ENCODE measurements at places on chromosomes 7 and 10. TPM values are rescaled to one million over a fixed set of nuclear protein-coding genes. Genes with fewer than 3 reads are reported as not detected.

Gene CPXM2
- polyA plus RNA-seq, result 0.78 TPM

Gene GHRHR
- 0.16 TPM for polyA plus RNA-seq

Gene CALN1
- polyA plus RNA-seq, result 0.01 TPM

Gene DNAAF5
- polyA plus RNA-seq, result 14.1 TPM

Gene C7orf33
- not detected for polyA plus RNA-seq

Gene MNX1
- not detected for polyA plus RNA-seq

Gene HOXA11
- 0.25 TPM for polyA plus RNA-seq

Gene SSC4D
- 1.3 TPM for polyA plus RNA-seq

Gene SGCE
- polyA plus RNA-seq, result 7.0 TPM

Gene ZNF775
- 2.6 TPM for polyA plus RNA-seq

Gene STRIP2
- polyA plus RNA-seq, result 42.6 TPM

GRCh38 chr7:48244864-48245271 is 73.6 kb downstream of the ABCA13 start:
- DNase-seq, result no peak

DNA sequence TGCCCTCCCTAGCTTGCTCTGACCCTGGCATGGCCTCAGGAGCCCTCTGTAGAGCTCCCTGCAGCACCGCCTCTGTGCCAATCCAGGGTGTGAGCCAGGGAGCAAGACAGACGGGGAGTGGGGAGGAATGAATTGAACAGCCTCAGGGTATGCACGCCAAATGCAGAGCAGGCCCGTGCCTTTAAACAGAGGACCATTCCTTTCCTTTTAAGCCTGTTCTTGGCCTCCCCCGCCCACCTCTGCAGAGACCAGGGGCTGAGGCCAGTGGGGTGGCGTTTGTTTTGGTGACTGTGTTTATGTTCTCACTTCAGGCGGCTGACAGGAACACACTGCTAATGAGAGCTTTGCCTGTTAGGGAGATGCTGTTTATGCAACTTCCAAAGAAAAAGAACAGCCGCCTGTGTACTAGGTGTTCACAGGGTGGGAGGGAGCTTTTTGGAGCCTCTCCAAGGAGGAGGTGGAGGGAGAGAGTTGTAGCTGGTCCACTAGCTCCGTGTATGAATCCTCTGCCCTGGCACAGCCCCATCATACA is 528.1 kb upstream of the DPP6 start:
- DNase-seq, result no peak

- DNase-seq, result peak; percentile 58
Measured at GRCh38 chr10:11197266-11197712, 179.6 kb downstream of the CELF2 start.

GRCh38 chr7:1290679-1291356 is 58.1 kb downstream of the UNCX start:
- peak; percentile 46 for DNase-seq

DNA sequence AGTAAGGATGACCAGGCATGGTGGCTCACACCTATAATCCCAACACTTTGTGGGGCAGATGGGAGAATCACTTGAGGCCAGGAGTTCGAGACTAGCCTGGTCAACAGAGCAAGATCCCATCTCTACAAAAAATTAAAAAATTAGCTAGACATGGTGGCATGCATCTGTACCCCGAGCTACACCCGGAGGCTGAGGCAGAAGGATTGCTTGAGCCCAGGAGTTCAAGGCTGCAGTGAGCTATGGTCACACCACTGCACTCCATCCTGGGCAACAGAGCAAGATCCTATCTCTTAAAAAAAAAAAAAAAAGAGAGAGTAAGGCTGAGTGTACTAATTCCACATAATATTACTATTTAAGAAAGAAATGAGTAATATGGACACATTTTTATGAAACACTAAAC is 3.8 kb downstream of the P4HA1 start:
- DNase-seq, result no peak

DNA sequence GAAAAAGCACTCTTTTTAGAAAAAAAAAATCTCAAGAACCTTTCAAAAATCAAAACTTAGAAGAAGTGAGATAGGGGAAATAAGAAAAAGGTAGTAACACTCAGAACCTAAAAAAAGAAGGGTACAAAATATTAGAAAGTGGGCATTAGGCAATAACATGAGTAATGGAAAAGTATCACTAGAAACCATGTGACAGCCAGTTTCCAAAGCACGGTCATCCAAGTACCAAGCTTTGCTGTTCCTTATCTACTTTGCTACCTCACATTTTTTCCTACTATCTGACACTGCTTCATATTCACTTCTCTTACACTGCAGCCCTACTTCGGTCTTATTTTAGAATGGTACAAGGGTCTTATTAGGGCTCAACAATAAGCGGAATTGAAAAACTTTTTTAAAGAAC is 30.3 kb downstream of the IMMP2L start:
- DNase-seq, result no peak

- peak; percentile 70 for DNase-seq
Measured at GRCh38 chr7:74467876-74468275, 14.2 kb downstream of the GTF2IRD1 start.

DNA sequence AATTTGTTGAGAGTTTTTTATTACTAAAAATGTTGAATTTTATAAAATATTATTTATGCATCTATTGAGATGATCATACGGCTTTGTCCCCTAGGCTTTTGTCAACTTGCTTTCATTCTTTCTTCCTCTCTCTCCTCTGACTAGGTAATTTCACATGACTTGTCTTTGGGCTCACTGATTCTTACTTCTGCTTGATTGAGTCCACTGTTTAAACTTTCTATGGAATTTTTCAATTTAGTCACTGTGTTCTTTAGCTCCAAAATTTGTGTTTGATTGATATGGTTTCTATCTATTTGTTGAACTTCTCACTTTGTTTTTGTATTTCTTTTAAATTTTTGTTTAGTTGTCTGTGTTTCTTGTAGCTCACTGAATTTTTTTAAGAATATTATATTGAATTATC is 65.9 kb upstream of the PTPRZ1 start:
- no peak for DNase-seq

DNA sequence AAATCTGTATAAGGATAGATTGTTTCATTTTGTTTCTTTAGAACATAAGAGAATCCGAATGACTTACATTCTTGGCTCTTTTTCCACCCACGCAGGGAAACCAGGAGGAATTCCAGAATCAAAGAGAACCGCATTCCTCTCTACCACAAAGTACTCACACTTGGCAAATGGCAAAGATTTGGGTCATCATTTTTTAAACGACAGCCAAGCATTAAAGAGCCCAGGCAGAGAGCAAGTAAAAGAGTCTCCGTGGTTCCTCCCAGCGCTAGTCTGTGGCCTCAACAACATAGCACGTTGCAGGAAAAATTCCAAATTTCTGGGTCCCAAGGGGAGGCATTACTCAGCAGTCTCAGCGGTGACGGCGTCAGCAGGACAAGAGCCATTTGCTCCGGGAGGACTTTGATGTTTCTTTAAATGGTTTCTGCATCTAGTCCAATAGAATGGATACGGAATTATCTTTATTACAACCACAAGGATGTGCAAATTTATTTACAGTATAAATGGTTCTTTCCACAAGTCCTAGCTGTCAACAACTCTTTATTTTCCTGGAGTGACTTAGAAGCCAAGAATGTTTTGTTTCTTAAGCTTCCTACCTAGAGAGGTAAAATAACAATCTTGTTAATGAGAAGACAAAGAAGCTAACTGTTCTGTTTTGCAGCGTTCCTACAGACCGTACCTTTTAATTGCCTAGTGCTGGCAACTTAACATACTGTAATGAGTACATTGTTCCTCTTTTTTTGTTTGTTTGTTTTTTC is 232.5 kb downstream of the SKIDA1 start:
- peak; percentile 64 for DNase-seq

- no peak for DNase-seq
Measured at GRCh38 chr7:117200132-117200531, 122.7 kb downstream of the WNT2 start.

DNA sequence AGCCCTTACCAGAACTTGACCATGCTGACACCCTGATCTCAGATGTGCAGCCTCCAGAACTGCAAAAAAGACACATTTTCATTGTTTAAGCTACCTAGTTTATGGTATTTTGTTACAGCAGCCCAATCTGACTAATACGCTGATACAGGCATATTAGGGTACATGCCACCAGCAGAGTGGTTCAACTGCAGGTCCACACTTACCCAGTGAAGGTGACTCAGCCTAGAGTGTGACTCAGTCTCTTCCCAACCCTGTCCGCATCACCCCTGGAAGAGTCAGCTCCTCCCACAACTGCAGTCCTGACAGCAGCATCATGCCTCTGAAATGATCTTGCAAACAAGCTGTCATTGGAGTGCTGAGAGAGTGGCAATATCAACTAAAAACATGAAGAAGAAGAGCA is 30.8 kb upstream of the GOT1 start:
- DNase-seq, result no peak

- no peak for DNase-seq
Measured at GRCh38 chr7:106167439-106168136, 55.5 kb upstream of the SYPL1 start.

DNA sequence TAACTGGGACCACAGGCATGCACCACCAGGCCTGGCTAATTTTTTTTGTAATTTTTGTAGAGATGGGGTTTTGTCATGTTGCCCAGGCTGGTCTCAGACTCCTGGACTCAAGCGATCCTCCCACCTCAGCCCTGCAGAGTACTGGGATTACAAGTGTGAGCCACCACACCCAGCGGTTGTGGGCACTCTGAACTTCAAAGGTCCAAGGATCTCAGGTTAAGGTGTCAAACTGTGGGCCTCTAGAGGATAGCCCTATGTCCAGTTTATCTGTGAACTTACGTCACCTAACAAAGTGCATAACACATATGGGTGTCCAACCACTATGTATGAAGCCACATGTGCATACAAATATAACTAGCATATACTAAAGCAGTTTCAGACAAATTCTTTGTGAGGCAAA is 3.2 kb upstream of the IL2RA start:
- DNase-seq, result no peak

DNA sequence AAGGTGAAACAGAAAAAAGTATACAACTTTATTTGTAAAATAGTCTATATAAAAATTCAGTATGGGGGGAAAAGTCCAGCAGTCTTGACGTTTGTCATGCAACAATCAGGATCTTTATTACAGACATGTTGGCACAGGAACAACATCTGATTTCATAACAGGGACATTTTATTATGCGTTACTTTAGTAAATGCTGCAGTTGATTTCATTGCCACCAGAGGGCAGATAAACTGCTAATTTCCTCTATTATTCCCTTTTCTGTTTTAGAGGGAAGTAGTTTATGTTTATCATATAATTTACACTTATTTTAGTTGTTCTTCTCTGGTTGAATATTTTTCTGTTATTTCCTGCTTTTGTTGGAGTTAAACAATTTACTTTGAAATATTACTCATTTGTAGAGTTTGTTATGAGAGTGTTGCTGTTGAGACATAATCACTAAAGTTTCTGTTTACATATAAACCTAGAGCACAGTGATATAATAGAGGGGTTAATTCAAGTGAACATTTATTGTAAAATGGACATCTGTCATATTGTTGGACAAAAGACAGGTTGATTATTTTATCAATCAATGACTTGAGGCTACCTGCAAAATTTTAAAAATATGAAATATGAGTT is 3.3 kb downstream of the PLXDC2 start:
- no peak for DNase-seq

DNA sequence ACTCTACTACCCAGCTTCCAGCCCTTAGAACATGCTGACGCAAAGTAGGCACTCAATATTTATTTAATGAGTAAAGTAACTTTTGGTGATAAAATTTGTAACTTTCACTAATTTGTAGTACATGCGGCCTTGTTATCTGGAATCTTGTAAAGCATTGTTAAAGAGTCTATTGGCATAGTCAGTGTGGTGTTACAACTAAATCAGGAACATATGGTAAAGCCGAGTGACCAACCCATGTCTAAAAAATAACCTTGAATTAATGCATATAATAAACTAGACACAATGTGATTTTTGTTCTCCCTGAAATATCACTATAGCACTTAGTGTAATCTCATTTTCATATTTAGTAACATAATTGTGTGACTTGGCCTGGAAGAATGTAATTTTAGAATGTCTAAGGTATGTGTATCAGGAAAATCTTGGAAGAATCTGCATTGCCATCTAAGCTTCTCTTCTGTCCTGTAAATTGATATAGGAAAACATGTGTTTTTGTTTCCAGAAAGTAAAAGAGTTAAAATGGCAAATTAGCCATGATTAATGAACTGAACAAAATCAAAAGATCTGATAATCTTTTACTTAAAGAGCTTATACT is 256.7 kb upstream of the GNAI1 start:
- DNase-seq, result no peak

DNA sequence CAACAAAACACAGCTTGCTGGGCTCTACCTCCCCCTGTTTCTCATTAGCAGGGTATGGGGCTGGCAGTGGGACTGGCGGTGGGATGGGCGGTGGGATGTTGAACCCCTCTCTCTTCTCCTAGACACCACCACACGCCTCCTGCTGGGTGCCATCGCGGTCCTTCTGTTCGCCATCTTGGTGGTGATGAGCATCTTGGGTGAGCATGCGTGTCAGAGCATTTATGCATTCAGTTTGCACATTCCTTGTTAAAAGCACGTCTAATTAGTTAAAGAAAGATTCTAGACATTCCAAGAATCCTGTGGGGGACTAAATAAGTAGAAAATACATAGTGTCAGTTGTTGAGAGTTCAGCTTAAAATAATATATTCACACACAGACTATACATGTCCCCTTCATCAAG is 12.7 kb downstream of the CLEC2L start:
- DNase-seq, result no peak

DNA sequence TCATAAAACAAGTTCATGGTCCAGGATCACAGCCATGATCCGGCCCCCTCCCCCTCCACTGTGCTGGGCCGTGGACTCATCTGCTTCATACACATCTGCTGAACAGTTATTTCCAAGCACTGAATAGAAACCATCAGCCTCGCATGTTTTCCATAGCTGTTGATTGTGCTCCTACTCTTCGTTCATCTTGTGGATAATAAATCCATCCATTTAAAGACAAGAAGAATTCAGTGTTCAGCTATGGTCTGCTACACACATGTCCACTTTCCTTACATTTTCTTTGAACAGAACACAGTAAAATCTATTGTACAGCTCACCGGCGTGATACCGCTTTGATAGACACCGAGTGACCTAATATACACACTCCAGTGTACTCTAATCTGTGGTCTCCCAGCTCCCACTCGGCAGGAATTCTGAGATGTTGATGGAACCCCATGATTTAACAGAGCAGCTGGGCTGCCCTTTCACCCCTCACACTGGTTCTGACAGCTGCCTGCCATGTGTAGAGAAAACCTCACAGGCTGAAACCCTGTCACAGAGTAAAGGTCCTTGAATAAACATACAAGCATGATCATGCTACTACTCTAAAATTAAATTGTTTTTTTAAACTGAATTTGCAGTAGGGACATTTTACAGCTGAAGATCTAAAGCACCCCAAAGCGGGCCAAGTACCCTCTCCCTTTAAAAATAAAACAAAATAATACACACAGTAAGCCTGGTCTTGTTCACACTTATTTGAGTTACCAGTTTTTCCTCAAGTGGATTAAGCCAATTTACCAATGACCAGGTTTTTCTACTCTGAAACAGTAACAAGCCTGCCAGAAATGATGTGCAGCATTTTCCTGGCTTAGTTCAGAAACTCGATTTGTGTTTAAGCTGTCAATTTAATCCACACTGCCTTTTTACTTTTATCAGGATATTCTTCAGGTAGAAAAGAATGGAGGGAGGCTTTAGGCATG is 95.1 kb upstream of the FZD1 start:
- DNase-seq, result no peak

Measured in psoas muscle (tissue), 8 donors.